ENCODE measurements at places on chromosomes 6 and 20. TPM values are rescaled to one million over a fixed set of nuclear protein-coding genes. Genes with fewer than 3 reads are reported as not detected.

GRCh38 chr6:131231103-131231502 is 95.8 kb downstream of the AKAP7 start:
- no peaks in the 10 kb centered on the region for H3K4me1 ChIP-seq
- DNase-seq = no peak
- H3K27ac ChIP-seq = no peak overlapping the region
- no peak overlapping the region for H3K4me3 ChIP-seq
- H3K27me3 ChIP-seq = no peaks in the 10 kb centered on the region
- H3K36me3 ChIP-seq = no peaks in the 10 kb centered on the region

Gene CPNE5
- 8.1 TPM for polyA plus RNA-seq

Gene ULBP1
- 0.28 TPM for polyA plus RNA-seq

Gene RAET1G
- 0.24 TPM for polyA plus RNA-seq

DNA sequence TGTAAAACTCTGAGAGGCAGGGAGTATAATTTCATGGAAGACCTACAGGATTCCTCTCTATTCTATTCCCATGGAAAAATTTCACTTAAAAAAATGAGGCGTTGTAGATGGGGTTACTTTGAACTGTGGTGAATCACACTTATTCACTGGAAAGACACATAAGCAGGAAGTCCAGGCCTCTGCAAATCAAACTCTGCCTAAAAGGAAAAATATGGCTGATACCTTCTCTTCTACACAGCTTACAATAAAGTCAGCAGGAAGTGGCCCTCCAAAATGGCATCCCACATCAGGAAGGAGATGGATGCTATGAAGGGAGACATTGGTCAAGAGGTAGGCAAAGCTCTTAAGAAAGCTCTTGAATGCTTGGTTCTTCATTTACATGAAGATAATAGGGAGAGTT is 115.9 kb downstream of the FYN start:
- peaks cover 52% of the 10 kb centered on the region for H3K4me1 ChIP-seq

DNA sequence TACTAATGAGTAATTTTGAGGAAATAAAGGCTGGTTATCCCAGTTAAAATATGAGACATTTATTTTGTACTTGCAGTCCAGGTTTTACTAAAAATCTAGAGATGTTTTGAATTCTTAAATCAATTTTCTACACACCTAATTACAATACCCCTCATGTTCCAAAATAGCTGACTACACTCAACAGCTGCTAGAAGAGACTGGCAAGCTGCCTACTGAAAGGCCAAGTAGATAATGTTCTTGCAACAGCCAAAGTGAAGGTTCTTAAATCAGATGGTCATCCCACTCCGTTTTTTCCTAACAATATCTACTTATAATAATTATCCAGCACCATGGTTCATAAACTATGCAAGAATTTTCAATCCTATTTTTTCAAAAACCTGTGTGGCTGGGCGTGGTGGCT is 69.0 kb downstream of the DTNBP1 start:
- peaks cover 11% of the 10 kb centered on the region for H3K4me1 ChIP-seq
- peak; percentile 79 for DNase-seq
- H3K27me3 ChIP-seq = no peaks in the 10 kb centered on the region

DNA sequence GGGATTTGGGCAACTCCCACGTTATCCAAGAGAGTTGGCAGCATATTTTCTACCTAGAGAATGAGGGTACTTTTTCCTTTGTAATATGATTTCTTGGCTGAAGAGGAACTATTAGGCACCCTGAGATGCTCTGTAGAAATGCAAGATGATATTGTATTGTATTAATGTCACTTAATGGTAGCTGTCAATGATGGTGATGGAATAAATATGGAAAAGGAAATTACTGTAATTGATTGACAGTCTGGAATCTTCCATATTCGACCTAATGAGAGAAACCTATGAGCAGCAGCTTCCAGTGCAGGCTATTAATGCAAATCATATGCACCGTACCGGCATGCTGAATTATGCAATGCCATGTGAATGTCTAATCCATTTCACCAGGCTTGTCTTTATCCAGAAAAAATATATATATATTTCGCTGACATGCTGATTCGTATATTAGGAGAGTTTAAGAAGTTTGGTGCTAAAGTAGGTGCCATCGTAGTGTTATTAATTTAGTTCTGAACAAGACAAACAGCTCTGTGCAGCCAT is 494.2 kb upstream of the JARID2 start:
- H3K4me3 ChIP-seq = no peak overlapping the region
- H3K27ac ChIP-seq = no peak overlapping the region
- peaks cover 2% of the 10 kb centered on the region for H3K27me3 ChIP-seq
- no peak for DNase-seq
- H3K36me3 ChIP-seq = no peaks in the 10 kb centered on the region
- no peaks in the 10 kb centered on the region for H3K4me1 ChIP-seq

DNA sequence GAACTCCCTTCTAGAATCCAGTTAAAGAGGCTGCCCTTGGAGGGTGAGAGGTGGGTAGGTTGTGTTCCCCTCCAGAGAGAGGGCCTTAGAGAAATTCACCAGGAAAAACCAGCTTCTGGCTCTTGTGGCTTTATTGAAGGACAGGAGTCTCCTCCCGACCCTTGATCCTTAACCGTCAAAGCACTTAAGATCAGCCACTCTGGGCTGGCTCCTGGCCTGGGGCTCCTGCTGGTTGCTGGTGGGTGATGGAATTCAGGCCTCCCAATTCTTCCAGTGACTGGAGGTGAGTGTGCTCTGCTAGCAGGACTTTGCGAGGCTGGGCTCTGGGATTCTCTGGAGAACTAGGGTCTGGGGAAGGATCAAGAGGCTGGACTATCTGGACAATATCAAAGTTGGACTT is 75.6 kb upstream of the LGSN start:
- no peaks in the 10 kb centered on the region for H3K27me3 ChIP-seq
- H3K27ac ChIP-seq = no peak overlapping the region
- no peak for DNase-seq
- H3K4me3 ChIP-seq = no peak overlapping the region
- H3K4me1 ChIP-seq = no peaks in the 10 kb centered on the region

- H3K36me3 ChIP-seq = no peaks in the 10 kb centered on the region
- H3K4me1 ChIP-seq = peaks cover 13% of the 10 kb centered on the region
- no peak overlapping the region for H3K27ac ChIP-seq
- H3K4me3 ChIP-seq = no peak overlapping the region
- peaks cover 4% of the 10 kb centered on the region for H3K27me3 ChIP-seq
- peak; percentile 32 for DNase-seq
Observed at GRCh38 chr6:7673063-7673536, 52.8 kb upstream of the BMP6 start.

DNA sequence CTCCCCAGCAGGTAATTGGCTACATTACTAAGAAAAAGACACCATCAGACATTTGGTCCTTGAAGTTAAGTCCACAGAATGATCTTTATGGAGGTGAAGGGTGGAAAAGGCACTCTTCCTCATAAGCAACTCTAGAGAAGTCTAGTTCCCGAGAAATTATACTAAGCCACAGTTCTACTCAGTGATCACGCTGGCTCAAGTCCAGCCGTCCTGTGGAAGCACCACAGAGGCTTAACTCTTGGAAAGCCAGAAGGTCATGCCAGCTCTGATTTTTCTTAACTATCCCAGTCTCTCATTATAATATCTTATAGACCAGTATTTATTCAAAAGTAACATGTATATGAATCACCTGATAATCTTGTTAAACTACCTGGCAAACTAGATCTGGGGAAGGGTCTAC is 258.5 kb downstream of the EYA4 start:
- H3K27me3 ChIP-seq = no peaks in the 10 kb centered on the region
- DNase-seq = no peak
- peaks cover 2% of the 10 kb centered on the region for H3K36me3 ChIP-seq
- no peak overlapping the region for H3K4me3 ChIP-seq
- peaks cover 20% of the 10 kb centered on the region for H3K4me1 ChIP-seq

DNA sequence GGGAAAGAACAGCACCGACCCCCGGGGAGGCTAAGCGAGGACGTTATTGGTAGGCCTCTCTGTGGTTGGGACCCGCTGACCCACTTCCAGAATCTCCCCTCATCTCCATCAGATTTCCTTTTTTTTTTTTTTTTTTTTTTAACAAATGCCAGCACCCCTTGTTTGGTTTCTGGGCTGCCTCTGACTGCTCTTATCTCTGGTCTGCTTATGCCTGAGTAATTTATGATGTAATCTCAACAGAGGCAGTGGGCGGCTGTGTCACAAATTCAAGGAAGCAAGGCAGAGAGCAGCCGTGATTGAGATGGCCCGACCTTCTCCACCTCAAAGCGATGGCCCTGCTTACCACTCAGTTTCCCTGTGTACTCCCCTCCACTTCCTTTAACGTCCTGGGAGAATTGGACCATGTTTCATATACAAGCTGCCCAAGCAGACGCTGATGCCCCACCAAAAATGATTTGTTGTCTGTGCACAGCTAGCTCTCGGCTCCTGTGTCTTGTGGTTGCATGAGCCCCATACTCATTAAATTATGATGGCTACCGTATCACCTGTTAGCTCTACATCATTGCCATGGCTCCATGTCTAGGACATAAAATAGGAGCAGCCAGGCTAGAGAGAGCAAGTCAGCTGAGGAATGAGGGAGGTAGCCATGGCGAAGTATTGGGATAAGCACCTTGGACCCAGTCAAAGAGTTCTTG is 98.1 kb downstream of the ZNF217 start:
- H3K27ac ChIP-seq = no peak overlapping the region
- peaks cover 2% of the 10 kb centered on the region for H3K4me1 ChIP-seq
- no peak overlapping the region for H3K4me3 ChIP-seq
- H3K36me3 ChIP-seq = no peaks in the 10 kb centered on the region
- H3K27me3 ChIP-seq = no peaks in the 10 kb centered on the region

GRCh38 chr6:34094474-34095135 is 51.3 kb downstream of the GRM4 start:
- H3K27me3 ChIP-seq = peaks cover 21% of the 10 kb centered on the region
- H3K4me3 ChIP-seq = no peak overlapping the region
- H3K4me1 ChIP-seq = no peaks in the 10 kb centered on the region
- DNase-seq = no peak

Gene LGSN
- polyA plus RNA-seq = not detected

Gene CMTR1
- 35.3 TPM for polyA plus RNA-seq

DNA sequence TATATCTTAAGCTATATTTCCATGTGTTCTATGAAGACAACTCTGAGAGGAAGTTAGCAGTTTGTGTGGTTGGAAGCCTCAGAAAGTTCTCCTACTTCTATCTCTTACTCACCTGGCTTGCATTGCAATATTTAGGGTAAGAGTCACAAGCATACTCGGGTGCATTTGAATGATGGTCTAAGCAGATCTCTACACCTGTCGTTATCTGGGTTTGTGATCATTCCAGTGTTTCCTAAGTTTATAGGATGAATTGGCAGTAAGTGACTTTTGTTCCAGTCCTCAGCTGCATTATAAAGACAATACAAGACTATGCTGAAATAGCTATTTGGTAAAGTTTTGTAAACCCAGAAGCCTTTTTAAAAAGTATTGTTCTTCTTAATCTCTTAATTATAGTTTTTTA is 36.9 kb downstream of the CBFA2T2 start:
- DNase-seq = no peak
- peaks cover 8% of the 10 kb centered on the region for H3K4me1 ChIP-seq
- no peak overlapping the region for H3K4me3 ChIP-seq
- H3K36me3 ChIP-seq = peaks cover 7% of the 10 kb centered on the region
- H3K27me3 ChIP-seq = no peaks in the 10 kb centered on the region

Gene SIRPB2
- polyA plus RNA-seq = 0.94 TPM

Gene LTA
- 0.19 TPM for polyA plus RNA-seq

Gene PNLDC1
- polyA plus RNA-seq = 0.49 TPM

Gene HLA-DRB1
- 4.3 TPM for polyA plus RNA-seq

Gene CCM2L
- 5.2 TPM for polyA plus RNA-seq

Gene RNF182
- 0.61 TPM for polyA plus RNA-seq

GRCh38 chr6:8551993-8552392 is 116.6 kb upstream of the SLC35B3 start:
- no peak overlapping the region for H3K4me3 ChIP-seq
- H3K4me1 ChIP-seq = no peaks in the 10 kb centered on the region
- H3K27me3 ChIP-seq = no peaks in the 10 kb centered on the region

DNA sequence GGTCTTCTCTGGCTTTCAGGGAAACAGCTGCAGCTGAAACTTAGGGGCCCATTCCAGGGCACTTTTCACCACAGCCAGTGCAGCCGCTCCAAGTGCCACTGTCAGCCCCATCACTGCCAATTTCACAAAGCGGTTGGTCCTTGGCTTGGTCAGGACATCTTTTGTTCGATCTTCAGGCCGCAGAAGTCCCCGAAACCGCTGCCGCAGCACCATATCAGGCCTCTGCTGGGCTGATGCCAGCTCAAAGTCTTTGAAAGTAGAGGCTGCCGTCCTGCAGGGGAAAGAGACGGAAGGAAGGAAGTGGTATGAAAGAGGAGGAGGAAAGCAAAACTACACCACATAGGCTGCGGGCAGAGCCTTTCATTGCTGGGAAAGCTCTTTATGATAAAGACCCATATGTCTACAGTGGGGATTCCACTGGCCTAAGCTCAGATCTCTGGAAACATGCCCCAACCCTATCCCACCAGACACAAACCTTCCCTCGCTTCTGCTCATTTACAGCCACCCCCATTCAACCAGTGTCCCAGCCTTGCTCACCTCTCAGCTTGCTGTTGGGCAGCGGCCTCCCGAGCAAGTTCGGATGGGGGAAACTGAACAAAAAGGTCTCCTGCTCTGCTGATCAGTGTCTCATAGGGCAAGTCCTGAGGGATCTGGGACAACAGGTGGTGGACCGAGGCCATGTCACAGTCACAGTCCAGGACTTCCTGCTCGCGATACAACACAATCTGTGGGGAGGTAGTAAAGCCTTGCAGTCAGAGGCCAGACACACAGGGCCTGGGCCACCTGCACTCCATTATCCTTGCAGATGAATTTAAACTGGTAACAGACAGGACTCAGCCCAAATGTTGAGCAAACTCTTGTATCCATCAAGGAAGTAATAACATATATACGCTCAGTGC is 23.5 kb downstream of the TBC1D20 start:
- H3K4me1 ChIP-seq = peaks cover 25% of the 10 kb centered on the region
- no peak overlapping the region for H3K4me3 ChIP-seq
- no peaks in the 10 kb centered on the region for H3K27me3 ChIP-seq
- peak overlapping the region; percentile 83 for H3K27ac ChIP-seq
- peak; percentile 61 for DNase-seq

Gene PDYN
- polyA plus RNA-seq = not detected

GRCh38 chr6:150144294-150144868 is 1.5 kb downstream of the PPP1R14C start:
- peaks cover 54% of the 10 kb centered on the region for H3K27me3 ChIP-seq
- peak overlapping the region; percentile 50 for H3K4me3 ChIP-seq
- H3K4me1 ChIP-seq = peaks cover 17% of the 10 kb centered on the region
- no peak overlapping the region for H3K27ac ChIP-seq

Gene LCA5
- 4.9 TPM for polyA plus RNA-seq

Gene HLA-DOB
- polyA plus RNA-seq = not detected

DNA sequence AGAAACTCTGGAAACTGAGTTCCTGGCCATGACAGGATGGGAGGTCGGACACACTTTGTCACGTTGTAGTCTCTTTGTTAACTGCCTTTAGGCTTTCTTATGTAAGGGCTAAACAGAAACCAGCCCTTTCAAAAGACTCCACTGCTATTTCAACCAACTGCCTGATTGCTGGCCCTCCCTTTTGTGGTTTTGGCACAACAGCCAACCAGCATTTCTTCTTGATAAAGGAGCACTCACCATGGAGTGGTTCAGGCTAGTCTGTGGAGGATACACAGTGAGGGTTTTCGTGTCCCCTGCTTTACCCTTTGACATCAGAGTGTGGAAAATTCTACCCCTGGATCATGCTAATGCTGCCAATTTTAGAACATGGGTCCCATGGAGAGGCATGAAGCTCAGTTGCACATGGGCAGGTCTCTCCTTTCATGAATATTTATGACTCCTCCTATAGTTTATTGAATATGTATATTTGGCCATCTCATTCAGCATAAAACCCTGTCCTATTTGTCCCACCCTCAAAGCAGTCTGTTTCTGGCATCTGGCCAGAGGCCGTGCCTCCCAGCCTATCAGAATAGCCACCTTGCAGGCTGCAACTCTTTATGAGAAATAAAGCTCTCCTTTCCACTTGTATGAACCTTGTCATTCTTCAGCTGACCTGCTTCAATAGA is 148.3 kb downstream of the HS3ST5 start:
- DNase-seq = no peak
- no peak overlapping the region for H3K4me3 ChIP-seq
- no peaks in the 10 kb centered on the region for H3K4me1 ChIP-seq
- H3K27ac ChIP-seq = no peak overlapping the region
- H3K27me3 ChIP-seq = no peaks in the 10 kb centered on the region
- H3K36me3 ChIP-seq = no peaks in the 10 kb centered on the region

Measured in muscle of leg (tissue), 16 donors.